ENCODE measurements at places on chromosomes 4 and X. TPM values are rescaled to one million over a fixed set of nuclear protein-coding genes. Genes with fewer than 3 reads are reported as not detected.

GRCh38 chrX:42955349-42955748, 177.4 kb upstream of the PPP1R2C start:
- DNase-seq = no peak

GRCh38 chr4:165152527-165152926, 39.9 kb upstream of the TMEM192 start:
- DNase-seq = no peak

- DNase-seq = no peak
Measured at GRCh38 chr4:114509340-114509739, 89.3 kb upstream of the UGT8 start.

- no peak for DNase-seq
Measured at GRCh38 chr4:38566806-38567398, 97.1 kb upstream of the KLF3 start.

DNA sequence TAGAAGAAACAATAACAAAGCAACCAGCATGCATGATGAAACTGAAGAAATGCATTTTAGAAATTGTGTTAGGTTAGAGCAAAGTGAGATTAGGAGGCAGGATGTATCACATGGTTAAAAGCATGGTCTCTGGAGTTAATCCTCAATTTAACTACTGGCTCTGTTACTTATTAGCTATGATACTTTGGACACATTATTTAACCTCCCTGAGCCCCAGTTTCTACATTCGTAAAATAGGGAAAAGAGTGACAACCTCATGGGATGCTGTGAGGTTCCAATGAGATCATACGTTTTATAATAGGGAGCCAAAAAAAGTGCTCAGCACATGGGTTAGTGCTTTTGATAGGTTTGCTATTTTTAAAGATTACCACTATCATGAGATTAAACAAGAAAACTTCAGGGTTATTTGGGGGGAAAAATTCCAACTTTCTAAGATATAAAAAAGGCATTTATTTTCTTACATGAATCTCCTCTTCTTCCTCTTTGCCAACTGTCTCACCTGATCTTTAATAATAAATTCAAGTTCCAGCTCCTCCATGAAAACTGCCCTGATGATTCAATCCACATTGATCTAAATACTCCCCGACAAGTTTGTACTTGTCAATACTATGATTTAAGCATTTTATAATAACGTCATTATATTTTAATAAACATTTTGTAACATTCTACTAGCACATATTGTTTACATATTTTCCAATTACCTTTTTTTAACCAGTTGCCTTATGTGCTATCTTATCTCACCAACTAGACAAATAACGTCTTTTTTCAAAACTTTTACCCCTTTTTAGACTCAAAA, 4.6 kb downstream of the SEC31A start:
- DNase-seq = no peak

GRCh38 chr4:130336585-130337217, 1240.7 kb downstream of the C4orf33 start:
- DNase-seq = no peak

DNA sequence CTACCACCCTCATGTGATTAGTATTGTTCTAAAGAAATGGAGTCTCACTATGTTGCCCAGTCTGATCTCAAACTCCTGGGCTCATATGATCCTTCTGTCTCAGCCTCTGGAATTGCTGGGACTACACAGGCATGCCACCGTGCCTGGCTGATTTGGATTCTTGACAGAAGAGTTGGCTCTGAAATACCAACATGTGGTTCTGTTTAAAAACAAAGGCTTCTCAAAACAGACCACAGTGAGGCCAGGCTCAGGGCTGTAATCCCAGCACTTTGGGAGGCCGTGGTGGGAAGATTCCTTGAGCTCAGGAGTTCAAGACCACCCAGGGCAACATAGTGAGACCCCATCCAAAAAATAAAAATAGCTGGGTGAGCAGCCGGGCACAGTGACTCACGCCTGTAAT, 126.7 kb downstream of the DHRSX start:
- DNase-seq = no peak

- DNase-seq = no peak
Measured at GRCh38 chrX:103517246-103517645, 2.0 kb downstream of the RAB40A start.

- no peak for DNase-seq
Measured at GRCh38 chr4:23567338-23567737, 322.5 kb downstream of the PPARGC1A start.

DNA sequence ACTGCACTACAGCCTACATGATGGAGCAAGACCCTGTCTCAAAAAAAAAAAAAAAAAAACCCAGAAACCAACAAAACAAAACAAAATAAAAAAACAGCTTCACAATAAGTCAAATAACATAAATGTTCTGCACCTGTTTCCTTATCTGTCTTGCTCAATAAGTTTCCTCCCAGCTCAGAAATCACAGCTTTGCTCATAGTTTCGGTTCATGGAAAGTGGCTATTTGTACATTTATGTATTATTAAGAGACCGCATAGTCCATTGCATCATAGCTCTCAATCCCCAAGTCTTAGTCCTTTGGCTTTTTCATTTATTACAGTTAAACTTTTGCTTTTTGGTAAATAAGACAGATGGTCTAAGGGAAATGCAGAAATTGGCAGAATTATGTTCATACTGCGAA, 24.4 kb upstream of the CFAP299 start:
- no peak for DNase-seq

DNA sequence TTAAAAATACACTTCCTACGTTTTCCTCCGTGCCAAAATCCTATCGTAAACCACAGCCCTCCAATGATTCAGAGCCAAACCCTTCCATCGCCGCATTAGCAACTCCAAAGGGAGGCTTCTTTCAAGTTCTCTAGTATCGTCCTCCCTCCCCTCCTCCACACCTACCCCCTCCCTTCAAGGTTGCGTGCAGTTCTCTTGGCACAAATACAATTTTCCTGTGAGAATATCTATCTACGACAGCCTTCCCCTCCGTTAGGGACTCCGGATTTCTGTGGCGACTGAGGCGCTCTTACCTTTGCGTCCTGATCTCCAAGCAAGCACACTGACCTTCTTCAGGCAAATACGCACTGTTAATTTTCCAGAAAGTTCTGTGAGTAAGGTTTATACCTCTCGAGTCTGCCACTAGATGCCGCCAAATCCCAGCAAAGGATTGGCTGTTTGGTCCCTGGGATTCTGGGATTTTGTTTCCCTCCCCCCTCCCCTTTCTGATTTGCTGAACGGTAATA, 1.2 kb upstream of the MORF4L2 start:
- peak; percentile 81 for DNase-seq

GRCh38 chrX:47540754-47541538, 20.1 kb upstream of the ARAF start:
- peak; percentile 90 for DNase-seq

DNA sequence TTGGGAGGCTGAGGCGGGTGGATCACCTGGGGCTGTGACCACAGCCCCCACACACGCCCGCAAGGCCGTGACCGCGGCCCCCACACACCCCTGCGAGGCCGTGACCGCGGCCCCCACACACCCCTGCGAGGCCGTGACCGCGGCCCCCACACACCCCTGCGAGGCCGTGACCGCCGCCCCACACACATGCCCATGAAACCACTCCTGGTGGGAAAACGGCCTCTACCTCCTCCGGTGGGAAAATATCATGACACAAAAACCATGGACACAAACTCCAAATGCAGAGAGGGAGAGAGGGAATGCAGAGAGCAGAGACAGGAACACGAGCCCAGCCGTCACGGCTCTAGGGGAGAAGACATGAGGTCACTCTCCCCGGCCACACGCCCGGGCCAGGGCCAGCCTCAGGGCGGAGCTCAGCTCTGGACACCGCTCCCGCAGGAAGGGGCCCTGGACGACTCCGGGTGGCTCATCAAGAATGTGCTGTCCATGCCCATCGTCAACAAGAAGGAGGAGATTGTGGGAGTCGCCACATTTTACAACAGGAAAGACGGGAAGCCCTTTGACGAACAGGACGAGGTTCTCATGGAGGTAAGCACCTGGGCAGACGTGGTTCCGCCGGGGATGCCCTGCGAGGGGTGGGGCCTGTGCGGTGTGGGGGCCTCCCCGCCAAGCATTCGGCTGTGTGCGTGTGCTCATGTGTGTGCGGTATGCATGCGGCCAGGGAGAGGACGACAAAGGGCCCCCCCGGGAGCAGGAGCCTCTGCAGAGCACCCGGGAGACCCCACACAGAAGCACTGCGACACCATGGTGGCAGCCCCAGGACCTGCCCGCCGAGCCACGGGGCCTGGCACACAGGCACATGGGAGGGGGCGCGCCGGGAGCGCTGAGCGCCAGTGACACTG, 17.4 kb downstream of the ATP5ME start:
- no peak for DNase-seq

DNA sequence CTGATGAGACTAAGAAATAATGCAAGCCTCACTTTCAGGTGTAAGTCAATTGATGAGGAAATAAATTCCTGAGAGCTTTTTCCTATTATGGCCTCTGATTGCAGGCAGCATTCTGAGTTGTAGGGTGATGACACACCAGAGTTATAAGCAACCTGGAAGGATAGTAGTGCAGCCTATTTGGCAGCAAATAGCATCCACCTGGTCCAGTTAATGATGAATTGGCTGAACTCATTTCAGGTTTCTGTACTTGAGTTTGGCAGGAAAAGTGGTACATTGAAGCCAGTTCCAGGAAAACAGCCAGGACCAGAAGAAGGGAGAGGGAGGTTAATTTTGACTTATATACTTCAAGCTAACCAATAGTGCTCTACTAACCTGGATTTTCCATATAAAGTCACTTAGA, 316.8 kb downstream of the NAF1 start:
- DNase-seq = no peak

DNA sequence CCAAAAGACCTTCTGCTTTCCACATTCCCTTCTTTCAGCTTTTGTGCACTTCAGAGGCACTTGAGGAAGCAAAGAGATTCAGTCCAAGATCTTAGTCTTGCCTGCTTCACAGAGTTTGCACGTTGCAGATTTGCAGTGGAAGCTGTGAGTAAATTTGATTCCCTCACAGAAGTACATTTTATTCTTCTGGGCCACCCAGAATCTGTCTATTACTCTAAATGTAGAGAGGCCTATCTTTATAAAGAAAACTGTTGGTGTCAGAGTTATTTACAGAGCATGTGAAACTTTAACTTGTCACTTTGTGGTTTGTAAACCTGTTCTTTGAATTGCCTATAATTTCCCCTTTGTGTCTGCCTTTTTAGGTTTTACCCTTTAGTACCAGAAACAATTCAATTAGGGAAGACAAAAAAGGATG, 15.5 kb downstream of the SPRY1 start:
- DNase-seq = no peak

DNA sequence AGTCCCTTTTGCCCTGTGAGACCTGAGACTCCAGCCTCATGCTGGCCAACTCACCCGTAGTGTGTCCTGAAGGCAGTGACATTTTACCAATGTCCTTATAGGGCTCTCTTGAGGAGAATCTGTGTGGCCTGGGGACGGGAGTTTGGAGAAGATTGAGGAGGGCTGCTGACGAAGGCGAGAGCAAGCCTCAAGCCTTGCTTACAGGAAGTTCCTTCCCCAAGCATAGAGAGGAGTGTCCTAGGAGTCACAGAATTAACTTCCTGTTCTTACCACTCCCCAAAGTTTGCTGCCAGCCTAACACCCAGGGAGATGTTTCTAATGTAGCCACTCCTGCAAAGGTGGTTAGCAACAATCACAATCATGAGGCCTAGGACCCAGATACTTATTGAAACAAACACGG, at the start of gene NXF3:
Gene NXF3 (minus strand): TSS at position 202 of the 400 bp plus-strand sequence. CDS start 120 bp downstream, at position 82.
- DNase-seq = no peak

DNA sequence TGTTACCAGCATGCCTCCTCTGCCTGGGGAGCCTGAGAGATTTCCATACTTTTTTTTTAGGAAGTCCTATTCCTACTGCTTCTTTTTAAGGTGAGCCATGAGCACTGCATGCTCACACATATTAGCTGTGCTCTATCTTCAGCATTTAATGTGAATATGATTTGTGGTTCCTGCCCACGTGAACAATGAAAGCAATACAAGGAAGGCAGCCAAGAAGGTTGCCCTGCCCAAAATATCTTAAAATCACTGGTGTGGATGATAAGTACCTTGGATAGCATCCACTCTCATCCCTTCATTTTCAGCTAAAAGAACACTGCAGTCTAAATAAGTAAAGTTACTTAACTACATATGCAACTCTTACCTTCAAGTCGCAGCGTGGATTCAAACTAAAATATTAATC, 607.5 kb downstream of the PACRGL start:
- no peak for DNase-seq

DNA sequence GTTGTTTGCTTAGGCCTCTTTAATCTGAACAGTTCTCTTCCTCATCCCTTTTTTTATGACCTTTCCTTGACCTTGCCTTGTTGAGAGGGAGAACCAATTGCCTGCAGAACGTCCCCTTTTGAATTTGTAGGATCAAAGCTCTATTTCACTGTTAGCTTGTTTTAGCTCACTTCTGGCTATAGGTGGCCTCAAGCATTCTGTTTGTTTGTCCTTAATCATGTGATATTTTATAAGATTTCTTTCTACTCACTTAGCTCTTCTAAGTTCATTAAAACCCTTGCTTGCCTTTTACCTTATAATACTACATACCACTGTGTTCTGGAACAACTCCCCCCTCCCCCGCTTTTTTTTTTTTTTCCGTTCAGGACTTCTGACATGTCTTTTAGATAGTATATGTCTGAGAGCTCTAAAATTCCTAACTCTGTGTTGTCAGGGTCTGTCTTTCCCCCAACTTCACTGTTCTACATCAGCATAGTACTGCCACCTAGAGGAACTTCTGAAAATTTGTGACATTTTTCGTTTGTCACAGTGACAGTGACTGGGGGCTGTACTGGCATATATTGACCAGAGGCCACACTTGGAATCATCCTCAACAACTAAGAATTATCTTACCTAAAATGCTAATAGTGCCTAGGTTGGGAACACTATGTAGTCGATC, 128.5 kb downstream of the LARP7 start:
- peak; percentile 65 for DNase-seq

DNA sequence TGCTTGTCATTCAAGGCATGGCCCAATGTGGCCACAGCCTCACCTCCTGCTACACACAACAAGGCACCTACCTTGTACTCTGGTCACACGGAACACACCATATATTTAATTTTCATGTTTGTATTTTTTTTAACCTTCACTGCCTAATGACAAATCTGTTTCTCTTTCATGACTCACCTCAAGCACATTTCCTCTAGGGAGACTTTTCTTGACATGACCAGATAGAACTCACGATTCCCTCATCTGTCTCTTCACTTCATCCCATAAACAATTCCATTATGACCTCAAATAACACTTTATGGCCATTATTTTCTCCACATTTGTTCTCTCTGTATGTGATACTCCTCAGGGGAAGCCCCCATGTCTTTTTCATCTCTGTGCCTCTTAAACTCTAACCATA, 11.1 kb downstream of the DRP2 start:
- no peak for DNase-seq

DNA sequence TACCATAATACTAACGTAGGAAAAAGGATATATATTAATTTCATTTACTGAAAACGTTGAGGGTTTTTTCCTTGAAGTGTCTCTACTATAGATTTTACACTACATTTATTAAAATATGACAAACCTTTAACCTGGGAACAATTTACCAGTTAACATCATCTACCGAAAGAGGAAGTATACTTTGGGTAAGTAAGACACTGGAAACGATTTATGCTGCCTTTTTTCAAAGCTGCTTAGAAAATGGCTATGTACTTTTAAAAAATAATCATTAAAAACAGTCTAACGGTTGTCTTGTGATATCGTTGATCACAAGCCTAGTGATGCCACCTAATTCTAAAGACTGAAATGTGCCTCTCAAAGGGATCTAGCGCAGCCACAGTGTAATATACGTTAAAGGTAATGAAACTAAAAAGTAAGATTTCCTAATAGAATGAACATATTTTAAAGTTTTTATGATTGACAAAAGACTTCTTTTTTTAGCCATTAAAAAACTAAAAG, 50.4 kb downstream of the STX18 start:
- DNase-seq = no peak

The PAGE5 gene
- total RNA-seq = 149 TPM

The XAGE1A gene
- total RNA-seq = 59.0 TPM

The HSD17B13 gene
- 0.20 TPM for total RNA-seq

The TIGD2 gene
- total RNA-seq = 10.4 TPM

The NEIL3 gene
- 12.9 TPM for total RNA-seq
